Stimulated activated CD8-positive, alpha-beta memory T cell treated with anti-CD3 and anti-CD28 coated beads, Interleukin-4, amount 100 ng/mL, for 4 hours (primary cell): ENCODE measurements at places on chromosomes 6 and 20.

DNA sequence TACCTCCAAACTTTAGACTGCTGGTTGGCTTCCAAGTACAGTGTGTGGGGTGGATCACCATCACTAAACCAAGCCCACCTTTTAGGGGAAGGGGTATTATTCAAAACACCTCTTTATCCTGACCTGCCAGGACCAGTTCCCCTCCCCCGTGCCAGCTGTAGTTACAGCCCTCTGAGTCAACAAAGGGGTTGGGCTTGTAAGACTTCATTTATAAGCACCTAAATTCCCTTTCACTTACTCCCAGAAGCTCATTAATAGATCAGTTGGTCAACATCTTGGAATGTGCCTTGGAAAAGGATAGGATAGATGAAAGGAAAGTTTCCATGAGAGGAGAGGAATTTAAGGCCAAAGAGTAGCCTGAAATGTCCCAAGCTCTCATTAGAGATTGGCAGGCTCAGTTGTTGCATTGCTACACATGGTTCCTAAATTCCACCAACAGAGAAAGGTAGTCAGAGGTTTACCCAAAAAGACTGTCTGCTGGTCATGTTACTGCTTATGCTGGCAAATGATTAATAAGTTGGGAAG lies 59.2 kb downstream of the TNFAIP3 start:
- DNase-seq = no peak

- no peak for DNase-seq
These were observed 128.0 kb downstream of the UST start for GRCh38 chr6:148874698-148875293.

DNA sequence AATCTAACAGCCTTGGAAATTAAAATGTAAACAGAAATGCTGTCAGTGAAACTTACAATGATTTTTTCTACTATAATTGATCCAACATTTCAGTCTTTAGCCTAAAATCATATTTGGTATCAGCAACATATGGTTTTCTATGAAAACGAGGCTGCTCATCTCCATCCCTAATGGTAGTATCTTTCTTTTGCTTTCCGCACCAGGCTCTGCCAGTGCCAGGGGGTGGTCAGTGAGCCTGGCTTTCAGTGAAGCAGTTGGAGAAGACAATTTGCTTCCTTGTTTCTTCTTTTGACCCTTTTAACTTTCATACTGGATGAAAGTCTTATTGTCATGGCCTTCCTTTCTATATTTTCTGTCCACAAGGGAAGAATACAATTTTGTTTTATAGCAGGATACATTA lies 258.4 kb downstream of the ARID1B start:
- no peak for DNase-seq

- no peak for DNase-seq
These were observed 253.2 kb downstream of the PTPRT start for GRCh38 chr20:42936482-42936881.

DNA sequence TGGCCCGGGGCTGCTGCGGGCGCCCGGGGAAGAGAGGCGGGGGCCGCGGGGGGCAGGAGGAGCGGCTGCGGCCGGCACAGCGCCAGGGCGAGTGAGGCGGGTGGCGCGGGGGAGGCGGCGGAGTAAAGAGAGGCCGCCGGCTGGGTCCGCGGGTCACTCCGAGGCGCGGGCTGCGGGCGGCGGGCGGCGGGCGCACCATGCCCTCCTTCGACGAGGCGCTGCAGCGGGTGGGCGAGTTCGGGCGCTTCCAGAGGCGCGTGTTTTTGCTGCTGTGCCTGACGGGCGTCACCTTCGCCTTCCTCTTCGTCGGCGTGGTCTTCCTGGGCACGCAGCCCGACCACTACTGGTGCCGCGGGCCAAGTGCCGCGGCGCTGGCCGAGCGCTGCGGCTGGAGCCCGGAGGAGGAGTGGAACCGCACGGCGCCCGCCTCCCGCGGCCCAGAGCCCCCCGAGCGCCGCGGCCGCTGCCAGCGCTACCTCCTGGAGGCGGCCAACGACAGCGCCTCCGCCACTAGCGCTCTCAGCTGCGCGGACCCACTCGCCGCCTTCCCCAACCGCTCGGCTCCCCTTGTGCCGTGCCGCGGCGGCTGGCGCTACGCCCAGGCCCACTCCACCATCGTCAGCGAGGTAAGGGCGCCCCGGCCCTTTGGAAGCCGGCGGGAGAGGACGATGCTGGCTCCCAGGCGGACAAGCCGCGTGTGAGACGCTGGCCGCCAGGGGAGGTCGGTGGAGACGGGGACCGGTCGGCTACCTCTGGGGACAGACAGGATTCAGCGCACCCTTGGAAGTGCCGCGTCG lies at the start of gene SLC22A3:
Gene SLC22A3 (plus strand): TSS at position 156 of the 797 bp plus-strand sequence. CDS start 42 bp downstream, at position 198.
- DNase-seq = no peak

DNA sequence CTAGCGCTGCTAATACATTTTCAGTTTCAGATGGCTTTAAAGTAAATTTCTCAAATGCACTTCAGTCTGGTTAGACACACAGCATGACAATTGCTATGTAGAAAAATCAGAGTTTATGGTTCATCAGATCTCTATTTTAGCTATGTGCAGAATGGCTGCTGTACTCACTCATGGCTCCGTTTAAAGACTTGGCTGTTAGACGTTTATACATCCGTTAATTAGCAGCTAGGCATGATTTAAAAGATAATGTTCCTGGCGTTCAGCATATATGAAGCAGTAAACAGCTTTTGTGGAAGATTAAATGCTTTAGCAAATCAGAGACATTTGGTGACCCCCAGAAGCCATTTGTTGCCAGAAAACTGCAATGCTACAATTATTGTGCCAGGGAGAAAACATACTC lies 350.0 kb upstream of the MANEA start:
- no peak for DNase-seq

GRCh38 chr6:65416621-65417020 lies 290.4 kb downstream of the EYS start:
- DNase-seq = no peak

DNA sequence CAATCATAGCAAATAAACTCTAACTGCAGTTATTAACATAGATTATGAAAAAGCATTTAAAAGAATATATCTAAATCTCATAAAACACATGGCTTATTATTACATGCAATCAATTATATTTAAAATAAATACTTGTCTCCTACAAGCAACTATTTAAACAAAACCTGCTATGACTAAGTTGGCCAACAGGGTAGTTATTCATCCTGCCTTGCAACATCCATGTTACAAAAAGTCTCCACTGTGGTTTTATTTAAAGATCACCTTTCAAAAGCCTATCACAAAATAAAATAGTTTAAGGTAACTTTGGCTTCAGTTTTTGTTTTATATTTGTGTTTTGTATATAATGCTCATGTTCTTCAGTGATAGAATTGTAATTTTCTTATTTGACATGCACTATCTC lies 1127.0 kb upstream of the MAP3K7 start:
- no peak for DNase-seq

DNA sequence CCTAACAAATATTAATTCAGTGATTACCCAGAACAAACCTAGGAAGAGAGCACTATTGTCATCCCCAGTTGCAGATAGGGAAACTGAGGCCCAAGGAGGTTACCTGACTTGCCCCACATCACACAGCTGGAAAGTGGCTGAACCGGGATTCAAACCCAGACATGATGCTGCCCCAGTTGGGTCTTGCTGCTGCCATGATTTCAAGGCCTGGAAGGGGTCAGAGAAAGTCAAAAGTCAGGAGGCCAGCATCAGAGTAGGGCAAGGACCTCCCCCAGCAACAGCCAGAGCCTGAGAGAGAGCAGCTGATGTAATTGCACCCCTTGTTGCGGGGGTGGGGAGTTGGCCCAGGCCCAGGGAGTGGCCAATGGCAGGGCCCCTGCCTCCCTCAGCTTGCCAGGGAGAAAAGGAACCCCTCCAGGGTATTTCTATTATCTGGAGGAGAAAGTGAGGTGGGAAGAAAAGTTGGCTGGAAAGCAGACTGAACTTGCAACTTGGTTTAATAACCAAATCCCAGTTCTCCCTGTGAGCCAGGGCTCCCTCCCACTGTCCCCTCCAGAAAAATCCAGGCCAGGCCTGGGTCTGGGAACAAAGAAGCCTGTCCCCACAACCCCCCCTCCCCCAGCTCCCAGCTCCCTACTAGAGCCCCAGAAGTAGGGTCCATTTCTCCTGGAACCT lies 83.6 kb downstream of the MRPL14 start:
- DNase-seq = no peak

DNA sequence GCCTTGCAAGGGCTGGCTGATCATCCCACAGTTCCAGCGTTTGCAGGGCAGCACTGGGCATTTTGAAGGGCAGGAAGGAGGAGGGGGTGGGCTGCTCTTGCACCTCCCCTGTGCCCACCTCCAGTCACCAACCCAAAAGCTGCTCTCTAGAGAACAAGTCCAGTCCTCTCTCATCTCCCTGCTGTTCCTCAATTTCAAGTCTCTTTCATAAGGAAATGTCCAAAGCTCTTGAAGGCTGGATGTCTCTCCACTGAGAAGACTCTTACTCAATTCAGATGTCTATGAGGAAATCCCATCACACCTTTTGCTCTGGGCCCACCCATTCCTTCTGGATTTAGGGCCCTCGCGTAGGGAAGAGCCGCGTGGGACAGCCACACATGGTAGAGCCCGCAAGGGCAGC lies 31.7 kb downstream of the WRNIP1 start:
- DNase-seq = no peak

GRCh38 chr20:60046011-60046413 lies 87.8 kb downstream of the CDH26 start:
- no peak for DNase-seq

GRCh38 chr20:16692009-16692408 lies 37.8 kb upstream of the SNRPB2 start:
- DNase-seq = no peak

- DNase-seq = no peak
These were observed 524 bp upstream of the NOL4L start for GRCh38 chr20:32585586-32586127.

DNA sequence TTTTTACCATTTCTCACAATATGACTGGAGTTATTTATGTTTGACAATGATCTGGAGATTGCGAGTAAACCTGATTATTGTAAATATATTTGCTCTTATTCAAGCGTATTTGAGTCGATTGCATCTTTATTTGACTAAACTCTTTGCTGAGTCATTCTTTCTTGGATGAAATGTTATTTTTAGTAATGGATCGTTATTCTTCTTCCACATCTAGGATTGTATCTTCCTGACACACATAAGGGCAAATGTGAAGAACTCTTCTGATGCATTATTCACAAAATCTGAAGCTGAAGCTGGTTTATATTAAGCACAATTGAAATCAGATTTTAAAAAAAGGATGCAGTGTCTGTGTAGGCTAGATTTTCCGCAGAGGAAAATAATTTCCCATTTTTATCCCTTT lies 68.2 kb downstream of the SEL1L2 start:
- DNase-seq = no peak

- no peak for DNase-seq
These were observed 31.5 kb downstream of the POM121L2 start for GRCh38 chr6:27280540-27281000.

- DNase-seq = no peak
These were observed 27.6 kb downstream of the SYNJ2 start for GRCh38 chr6:158009114-158009891.

DNA sequence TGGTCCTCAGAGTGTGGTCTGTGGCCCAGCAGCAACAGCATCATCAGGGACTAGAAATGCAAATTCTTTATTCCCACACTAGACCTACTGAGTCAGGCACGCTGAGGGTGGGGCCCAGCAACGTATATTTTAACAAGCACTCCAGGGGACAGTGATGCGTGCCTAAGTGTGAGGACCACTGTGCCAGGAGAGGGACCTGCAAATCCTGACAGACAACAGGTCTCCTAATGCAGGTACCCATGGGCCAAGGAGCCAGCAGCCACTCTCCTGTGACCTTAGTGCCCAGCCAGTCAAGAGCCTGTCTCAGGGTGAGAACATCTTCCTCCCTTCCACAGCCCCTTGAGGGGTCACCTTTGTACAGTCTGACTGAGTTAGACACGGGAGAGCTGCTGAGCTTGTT lies 8.0 kb upstream of the MYLK2 start:
- no peak for DNase-seq

GRCh38 chr20:22904386-22904785 lies 130.7 kb upstream of the SSTR4 start:
- DNase-seq = no peak

- no peak for DNase-seq
These were observed 64.6 kb downstream of the SYNE1 start for GRCh38 chr6:152572338-152573088.

GRCh38 chr6:117536317-117536716 lies 53.8 kb downstream of the DCBLD1 start:
- no peak for DNase-seq

- DNase-seq = no peak
These were observed 111.6 kb downstream of the RTN4IP1 start for GRCh38 chr6:106517706-106518105.

DNA sequence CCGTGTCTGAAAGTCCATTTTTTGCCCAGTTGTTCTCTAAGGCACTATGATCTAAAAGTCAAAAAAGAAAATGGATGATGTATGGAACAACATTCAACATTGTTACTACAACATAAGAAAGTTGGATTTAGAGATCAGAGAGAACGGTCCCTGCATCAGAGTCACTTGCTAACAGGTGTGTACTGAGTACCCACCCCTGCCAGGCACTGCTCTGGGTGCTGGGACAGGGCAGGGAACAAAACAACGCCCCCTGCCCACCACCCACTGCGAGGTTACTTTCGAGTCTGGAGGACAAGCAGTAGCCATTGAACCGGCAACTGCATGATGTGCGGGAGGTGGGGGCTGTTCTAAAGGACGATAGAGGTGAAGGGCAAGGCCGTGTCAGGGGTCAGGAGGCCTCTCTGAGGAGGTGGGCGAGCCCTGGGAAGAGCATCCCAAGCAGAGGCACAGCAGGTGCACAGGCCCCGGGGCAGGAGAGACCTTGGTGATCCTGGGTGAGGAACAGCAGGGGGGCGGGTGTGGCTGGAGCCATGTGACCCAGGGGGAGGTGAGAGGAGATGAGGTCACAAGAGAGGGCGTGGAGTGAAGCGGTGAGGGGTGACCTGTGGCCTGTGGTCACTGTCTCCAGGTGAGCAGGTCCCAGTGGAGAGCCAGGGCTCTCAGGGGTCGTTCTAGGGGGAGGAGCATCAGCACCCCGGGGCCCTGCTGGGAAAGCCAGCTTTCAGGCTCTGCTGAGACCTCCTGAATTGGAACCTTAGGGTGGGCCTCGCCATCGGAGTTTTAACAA lies 197.5 kb upstream of the SULF2 start:
- DNase-seq = no peak

- DNase-seq = no peak
These were observed 14.6 kb upstream of the SLC22A2 start for GRCh38 chr6:160273196-160273595.

GRCh38 chr6:148565321-148565926 lies 181.4 kb upstream of the UST start:
- DNase-seq = no peak

DNA sequence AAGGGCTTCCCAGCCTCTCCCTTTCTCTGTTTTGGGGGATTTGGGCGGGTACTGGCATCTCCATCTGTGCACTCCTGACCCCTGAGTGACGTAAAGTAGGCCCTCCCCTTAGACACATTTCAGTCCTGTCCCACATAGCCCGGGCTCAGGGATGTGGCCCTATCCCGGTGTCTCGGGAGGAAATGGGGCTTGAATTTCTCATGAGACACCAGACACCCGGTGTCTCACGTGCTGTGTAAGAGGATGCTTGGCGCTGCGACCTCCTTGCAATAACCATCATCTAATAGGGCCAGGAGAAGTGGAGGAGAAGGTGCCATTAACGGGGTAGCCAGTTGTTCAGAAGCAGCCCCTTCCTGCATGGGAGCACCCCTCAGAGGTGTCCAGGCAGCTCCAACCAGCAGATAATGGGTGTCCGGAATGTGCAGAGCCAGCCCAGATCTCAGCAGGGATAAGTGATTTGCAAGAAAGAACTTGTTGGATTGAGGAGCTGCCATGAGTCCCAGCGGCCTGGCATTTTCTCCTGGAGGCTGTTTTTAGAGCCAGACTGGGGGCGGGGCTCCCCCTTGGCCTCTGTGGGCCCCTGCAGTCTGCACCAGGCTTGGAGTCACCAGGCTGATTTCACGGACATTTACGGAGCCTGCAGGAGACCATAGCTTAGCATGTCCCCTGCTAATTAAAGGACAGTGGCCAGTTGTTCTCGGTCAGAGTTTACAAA lies 372.0 kb downstream of the PREX1 start:
- DNase-seq = no peak
